ENCODE measurements at places on chromosomes 3 and 15.
A peak's percentile ranks its signal among the peaks of the same experiment; 100 is the strongest.

- no peaks in the 10 kb centered on the region for H3K27me3 ChIP-seq
- no peak for DNase-seq
- peaks cover 21% of the 10 kb centered on the region for H3K4me1 ChIP-seq
- H3K27ac ChIP-seq = no peak overlapping the region
These were observed 854.1 kb downstream of the ROBO1 start for GRCh38 chr3:78913711-78914110.

DNA sequence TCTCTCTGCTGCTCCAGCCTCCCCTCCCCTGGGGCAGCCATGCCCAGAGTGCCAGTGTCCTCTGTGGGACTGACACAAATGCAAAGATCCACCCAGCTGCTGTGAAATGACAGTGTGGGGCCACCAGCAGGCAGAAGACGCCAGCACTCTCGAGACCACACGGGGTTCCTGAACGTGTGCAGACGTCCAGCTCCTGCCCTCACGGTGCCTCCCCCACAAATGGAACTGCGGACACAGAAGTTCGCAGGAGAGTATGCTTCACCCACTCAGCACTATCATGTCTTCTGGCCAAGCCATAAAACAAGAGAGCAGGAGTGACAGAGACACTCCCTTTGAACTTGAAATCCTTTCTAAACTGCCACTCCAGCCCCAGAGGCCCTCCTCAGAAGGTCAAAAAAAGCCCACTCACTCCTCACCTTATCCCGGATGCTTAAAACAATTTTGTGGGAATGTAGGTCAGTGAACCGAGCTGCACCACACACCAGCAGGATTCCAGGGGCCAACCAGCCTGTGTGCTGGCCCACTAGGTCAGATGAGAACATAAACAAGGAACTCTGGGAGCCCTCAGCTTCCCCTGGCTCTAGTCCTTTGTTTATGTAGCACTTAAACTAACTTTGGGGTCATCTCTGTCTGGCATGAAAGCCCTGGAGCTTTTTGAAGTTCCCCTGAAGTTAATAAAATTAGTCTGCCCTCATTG, 112.6 kb downstream of the DNAJB8 start:
- peaks cover 4% of the 10 kb centered on the region for H3K27me3 ChIP-seq
- H3K4me1 ChIP-seq = peaks cover 19% of the 10 kb centered on the region
- DNase-seq = peak; percentile 52
- no peak overlapping the region for H3K4me3 ChIP-seq

DNA sequence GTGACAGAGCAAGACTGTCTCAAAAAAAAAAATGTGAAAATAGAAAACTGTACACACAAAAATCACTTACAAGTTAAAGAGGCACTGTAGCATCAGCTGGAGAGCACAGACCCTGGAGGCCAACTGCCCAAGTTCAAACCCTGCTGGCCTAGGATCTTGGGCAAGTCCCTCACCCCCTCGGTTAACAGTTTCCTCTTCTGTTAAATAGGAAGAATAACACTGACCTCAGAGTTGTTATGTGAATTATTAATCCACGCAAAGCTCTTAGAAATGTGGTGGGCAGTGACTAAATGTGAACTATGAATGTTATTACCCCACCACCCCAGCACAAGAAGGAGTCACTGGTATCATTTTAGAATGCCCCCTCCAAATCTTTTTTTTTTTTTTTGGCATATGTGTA, 11.2 kb downstream of the CIB1 start:
- no peak overlapping the region for H3K4me3 ChIP-seq
- H3K36me3 ChIP-seq = peaks cover 2% of the 10 kb centered on the region
- H3K4me1 ChIP-seq = peaks cover 10% of the 10 kb centered on the region
- H3K27ac ChIP-seq = no peak overlapping the region
- DNase-seq = no peak

DNA sequence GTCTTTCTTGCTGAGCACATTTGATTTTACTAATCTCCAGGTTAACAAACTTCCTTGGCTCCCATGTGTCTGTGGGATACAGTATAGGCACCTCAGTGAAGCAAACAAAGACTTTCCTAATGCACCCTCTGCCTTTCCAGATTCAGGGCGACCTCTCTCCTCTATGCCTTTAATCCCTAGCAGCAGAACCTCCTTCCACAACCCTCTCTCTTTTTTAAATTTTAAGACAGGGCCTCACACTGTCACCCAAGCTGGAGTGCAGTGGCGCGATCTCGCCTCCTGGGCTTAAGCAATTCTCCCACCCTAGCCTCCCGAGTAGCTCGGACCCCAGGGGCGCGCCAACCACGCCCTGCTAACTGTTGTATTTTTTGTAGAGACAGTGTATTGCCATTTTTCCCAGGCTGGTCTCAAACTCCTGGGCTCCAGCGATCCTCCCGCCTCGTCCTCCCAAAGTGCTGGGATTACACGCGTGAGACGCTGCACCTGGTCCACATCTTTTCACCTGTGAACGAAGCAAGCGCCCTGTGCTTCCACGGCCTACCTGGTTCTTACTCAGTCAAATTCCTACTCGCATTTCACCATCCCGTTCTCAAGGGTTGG, 1.7 kb upstream of the HACD3 start:
- H3K4me3 ChIP-seq = no peak overlapping the region
- DNase-seq = no peak
- H3K36me3 ChIP-seq = no peaks in the 10 kb centered on the region
- no peak overlapping the region for H3K27ac ChIP-seq

DNA sequence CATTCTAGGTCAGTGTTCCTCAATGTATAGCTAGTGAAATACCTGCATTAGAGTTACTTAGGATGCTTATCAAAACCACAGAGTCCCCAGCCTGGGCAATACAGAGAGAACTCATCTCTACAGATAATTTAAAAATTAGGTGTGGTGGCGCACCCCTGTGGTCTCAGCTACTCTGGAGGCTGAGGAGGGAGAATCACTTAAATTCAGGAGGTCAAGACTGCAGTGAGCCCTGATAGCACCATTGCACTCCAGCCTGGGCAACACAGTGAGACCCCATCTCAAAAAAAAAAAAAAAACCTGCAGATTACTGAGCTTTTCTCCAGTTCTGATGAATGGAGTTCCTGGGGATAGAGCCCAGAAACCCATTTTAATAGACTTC, 10.1 kb upstream of the MINDY2 start:
- no peak overlapping the region for H3K27ac ChIP-seq
- no peaks in the 10 kb centered on the region for H3K27me3 ChIP-seq
- no peak for DNase-seq
- no peak overlapping the region for H3K4me3 ChIP-seq

DNA sequence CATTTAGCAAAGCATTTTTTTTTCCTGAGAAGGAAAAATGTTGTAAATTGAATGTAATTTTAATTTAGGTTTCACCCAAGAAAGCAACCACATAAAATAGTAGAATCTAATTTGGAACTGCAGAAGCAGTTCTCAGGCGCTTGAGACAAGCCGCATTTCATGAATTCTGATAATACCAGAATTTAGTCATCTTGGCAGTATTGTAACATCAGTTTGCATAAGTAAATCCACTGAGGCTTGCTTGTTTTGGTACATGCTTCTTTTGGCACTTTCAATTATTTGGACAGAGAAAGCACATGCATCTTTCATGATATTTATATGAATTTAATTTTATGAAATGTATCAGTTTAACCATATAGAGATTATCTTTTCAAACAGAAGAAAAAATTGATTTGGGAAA, 389.7 kb upstream of the ROBO1 start:
- no peaks in the 10 kb centered on the region for H3K4me1 ChIP-seq
- H3K27ac ChIP-seq = no peak overlapping the region
- no peak for DNase-seq
- no peak overlapping the region for H3K4me3 ChIP-seq
- H3K27me3 ChIP-seq = no peaks in the 10 kb centered on the region
- H3K36me3 ChIP-seq = no peaks in the 10 kb centered on the region

Measured in chondrocyte (in vitro differentiated cells).